ENCODE measurements at places on chromosomes 2 and 18. TPM values are rescaled to one million over a fixed set of nuclear protein-coding genes. Genes with fewer than 3 reads are reported as not detected.

GRCh38 chr18:31301201-31301655 lies 16.7 kb upstream of the DSG1 start:
- DNase-seq, result no peak

DNA sequence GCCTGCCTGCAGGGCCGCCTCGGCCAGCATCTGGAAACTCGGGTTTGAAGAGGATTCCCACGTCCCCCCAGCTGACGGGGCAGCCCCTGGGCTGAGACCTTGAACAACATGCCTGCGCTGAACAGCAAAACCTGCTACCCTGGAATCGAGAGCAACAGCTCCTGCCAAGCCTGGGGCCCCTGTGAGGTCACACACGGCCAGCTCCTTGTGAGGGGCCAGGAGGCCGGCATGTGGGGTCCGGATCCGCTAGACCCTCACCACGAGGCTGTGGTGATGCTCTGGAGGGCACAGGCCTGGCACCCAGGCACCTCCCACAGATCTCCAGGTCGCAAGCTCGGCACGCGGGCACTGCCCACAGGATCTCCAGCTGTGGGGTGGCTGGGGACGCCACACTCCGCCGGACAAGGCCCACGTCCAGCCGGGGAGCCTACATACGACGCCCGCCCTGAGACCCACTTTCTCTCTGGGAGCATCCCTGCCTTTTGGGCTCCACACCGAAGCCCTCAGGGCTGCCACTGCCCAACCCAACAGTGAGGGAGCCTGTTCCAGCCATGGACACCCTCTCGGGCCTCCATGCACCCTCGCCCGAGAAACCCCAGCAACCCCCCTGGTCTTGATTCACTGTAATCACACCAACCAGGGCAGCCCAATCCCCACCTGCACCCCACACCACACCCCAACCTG lies 34.1 kb downstream of the SLC66A2 start:
- peak; percentile 27 for DNase-seq

DNA sequence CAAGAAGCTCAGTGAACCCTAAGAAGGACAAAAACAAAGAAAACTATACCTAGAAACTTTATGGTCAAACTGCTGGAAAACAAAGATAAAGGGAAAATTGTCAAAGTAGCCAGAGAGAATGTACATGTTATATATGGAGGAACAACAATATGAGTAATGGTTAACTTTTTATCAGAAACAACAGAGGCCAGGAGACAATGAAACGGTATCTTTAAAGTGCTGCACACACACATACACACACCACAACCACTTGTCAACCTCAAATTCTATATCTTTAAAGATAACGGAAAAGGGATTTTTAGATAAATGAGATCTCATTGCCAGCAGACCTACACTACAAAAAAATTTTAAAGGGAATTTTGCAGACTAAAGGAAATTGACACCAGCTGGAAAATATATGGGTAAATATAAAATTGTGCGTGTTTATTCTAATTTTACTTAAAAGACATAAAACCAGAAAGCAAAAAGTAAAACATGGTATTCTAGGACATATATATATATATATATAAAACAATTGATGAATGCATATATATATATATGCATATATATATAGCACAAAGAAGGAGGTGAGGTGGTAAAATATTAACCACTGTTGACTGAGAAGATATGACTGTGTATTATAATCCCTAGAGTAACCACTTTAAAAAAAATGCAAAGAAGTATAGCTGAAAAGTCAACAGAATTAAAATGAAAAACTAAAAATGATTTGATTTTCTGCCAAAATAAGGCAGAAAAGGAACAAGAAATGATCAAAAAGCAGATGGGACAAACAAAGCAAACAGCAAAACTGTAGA lies 172.0 kb downstream of the SRBD1 start:
- DNase-seq, result no peak

The KLHL41 gene
- total RNA-seq, result not detected

- no peak for DNase-seq
Measured at GRCh38 chr2:112784199-112785189, at the start of gene IL1A. TSS of gene IL1A (minus strand) at chr2:112784493. CDS start at chr2:112783770, 723 bp downstream.

Measured in activated CD8-positive, alpha-beta memory T cell treated with anti-CD3 and anti-CD28 coated beads, Interleukin-2, amount 10 ng/mL, durations not matched to agents 7 days and 5 days (primary cell).